ENCODE measurements at places on chromosomes 13 and 19.

DNA sequence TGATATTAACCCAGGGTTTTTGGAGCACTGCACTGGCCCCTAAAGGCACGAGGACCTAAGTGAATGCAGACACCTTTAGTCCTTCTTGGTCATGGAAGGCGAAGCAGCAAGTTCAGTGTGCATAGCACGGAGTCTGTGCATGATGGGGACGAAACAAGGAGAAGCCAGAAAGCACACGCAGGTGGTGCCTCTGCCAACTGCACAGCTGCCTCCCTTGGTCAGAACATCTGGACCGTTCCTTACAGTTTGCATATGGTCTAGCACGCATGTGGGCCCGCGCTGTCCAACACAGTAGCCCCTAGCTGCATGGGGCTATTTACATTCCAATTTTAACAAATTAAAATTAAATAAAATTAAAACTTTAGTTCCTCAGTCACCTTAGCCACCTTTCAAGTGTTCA lies 44.0 kb downstream of the FLT3 start:
- DNase-seq = no peak

DNA sequence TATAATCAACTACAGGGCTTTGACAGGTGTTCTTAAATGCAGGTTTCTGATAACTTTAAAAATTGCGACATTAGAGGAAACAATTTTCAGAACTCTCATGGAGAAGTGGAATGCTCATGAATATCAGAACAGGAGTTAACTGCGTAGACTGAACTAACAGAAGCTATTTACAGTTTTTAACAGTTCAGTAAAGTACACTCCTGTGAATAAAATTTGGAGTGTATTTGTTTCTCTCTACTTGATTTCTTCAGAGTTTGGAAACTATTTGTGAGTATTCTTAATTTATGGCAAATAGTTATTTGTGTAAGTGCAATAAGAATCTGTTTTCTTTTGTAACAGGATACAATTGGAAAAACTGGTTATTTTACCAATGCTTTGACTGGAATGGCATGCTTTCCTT lies 114.4 kb downstream of the TNFRSF19 start:
- DNase-seq = no peak

GRCh38 chr13:32136716-32137115 lies 105.1 kb downstream of the FRY start:
- no peak for DNase-seq

- DNase-seq = no peak
Measured at GRCh38 chr13:92317066-92317465, 909.5 kb upstream of the GPC6 start.

DNA sequence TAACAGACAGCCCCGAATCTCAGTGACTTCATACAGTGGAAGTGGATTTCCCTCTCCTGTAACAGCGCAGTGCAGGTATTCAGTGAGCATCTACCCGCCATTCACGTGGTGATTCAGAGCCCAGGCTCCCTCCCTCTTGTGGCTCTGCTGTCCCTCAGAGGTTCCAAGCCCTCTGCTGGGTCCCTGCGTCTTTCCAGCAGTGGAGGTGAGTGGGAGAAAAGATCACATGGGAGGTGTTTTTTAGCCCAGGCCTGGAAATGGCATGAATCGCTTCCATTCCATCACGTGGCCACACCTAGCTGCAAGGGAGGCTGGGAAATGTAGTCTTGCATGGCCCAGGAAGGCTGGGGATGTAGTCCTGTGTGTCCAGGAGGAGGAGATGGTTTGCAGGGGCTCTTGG lies 61.4 kb downstream of the DPF1 start:
- DNase-seq = no peak

- DNase-seq = no peak
Measured at GRCh38 chr13:75724752-75725517, 88.8 kb downstream of the LMO7 start.

GRCh38 chr13:24660023-24660741 lies 20.0 kb upstream of the ATP12A start:
- DNase-seq = no peak

GRCh38 chr19:42255766-42256745 lies 1.1 kb upstream of the ERF start:
- DNase-seq = no peak

GRCh38 chr13:27006519-27007161 lies 165.0 kb downstream of the USP12 start:
- no peak for DNase-seq

GRCh38 chr19:17327654-17328516 lies 6.8 kb downstream of the ANO8 start:
- DNase-seq = no peak

GRCh38 chr19:38384209-38385027 lies 3.4 kb downstream of the GGN start:
- DNase-seq = no peak

- DNase-seq = no peak
Measured at GRCh38 chr13:80450386-80450785, 109.5 kb upstream of the SPRY2 start.

- DNase-seq = no peak
Measured at GRCh38 chr13:75445717-75446499, 36.1 kb downstream of the TBC1D4 start.

- no peak for DNase-seq
Measured at GRCh38 chr19:2743099-2743498, 3.3 kb upstream of the SLC39A3 start.

DNA sequence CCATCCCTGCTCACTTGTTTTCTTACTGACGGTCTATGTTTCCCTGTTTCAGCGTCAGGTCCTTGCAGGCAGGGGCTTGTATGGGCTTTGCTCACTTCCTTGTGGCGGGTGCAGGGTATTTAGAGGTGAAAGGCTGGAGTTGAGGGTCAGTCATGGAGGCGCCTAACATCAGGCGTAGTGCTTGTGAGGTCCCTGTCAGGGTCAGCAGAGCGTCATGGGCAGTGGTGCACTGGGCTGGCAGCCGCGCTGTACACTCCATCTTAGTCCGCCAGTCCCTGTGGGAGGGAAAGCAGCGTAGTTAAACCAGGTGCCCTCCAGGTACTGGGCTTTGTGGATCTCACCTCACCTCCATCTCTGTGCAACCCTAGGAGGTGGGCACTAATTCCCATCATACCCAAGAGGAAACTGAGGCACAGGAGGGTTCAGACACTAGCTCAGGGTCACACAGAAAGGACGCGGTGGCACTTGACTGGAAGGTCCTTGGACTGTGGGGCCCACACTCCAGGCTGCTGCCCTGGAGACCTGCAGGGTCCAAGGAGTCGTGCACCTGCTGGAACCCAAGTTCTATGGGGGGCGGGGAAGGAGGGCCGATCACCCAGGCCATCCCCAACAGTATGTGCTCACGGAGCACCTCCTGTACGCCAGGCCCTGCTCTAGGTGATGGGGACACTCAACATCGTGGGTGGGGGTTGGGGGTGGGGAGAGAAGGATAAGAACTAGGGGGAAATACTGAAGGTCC lies 4.6 kb downstream of the GRAMD1A start:
- DNase-seq = no peak

- DNase-seq = no peak
Measured at GRCh38 chr19:51091126-51091525, 8.4 kb upstream of the KLK14 start.

- no peak for DNase-seq
Measured at GRCh38 chr13:64347664-64348063, 2882.5 kb downstream of the PCDH9 start.

DNA sequence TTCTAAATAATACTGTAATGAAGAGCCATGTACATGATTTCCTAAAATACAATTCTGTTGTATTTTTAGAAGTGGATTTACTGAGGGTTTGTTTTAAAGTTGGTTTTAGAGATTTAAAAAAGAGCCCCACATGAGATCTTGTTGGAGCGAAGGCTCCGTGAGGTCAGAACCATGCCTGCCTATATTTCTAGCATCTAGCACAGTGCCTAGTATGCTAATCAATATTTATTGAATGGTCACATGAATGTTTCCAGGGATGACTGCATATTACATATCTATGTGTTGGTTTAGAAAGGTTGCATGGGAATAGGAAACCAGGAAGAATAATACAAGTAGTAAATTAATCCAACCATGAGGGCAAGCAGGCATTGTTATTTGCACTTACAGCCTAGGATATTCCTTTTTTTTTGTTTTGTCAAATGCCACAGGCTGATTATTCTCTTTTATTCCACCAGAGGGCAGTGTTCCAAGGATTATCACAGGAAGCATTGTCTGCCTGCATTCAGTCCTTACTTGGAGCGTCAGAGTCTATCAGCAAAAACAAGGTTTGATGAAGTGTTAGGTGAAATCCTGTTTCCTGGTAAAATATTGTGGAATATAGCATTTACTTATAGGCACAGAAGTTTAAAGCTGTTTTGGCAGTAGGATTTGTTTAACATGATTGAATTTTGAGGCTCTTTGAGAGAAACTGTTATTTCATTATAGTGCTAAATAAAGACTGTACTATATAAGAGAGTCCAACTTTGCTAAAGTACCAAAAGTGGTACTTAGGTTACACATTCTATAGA lies 46.8 kb downstream of the COG3 start:
- DNase-seq = no peak

DNA sequence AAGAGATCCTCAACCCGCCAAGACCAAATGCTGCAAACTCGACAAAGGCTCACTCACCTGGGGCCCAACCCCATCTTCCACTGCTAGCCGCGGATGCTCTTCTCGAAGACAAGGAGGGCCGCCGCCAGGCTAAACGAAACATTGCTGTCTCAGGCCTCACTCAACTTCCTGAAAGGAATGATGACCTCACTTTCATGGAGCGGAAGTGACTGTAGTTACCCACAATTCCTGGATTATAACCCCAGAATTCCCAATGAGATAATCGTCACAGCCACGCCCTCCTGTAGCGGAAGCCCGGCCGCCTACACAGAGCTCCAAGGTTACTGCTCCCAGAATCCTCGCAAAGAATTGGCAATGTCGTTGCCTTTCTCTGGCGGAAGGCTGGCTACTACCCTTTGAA lies 10.5 kb upstream of the ZNF112 start:
- no peak for DNase-seq

- DNase-seq = no peak
Measured at GRCh38 chr19:30355586-30355985, 16.6 kb upstream of the ZNF536 start.

- no peak for DNase-seq
Measured at GRCh38 chr13:49539313-49539712, 43.6 kb downstream of the PHF11 start.

DNA sequence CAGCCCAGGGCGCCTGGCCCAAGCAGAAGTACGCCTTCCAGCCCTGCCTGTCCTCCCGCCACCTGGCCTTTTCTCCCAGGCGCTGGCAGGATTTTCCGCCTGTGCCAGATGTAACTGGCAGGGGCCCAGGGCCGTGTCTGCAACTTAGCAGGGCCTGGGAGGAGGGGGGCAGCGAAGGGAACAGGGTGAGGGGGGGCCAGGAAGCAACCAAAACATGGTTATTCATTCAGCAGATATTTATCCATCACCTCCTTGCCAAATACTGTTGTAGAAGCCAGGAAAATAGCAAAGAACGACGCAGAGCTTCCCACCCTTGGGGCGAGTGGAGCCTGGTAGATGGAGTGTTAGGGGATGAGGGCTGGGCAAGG lies 5.6 kb downstream of the TLE6 start:
- DNase-seq = no peak

Data from activated naive CD8-positive, alpha-beta T cell treated with anti-CD3 and anti-CD28 coated beads, Interleukin-2, amount 50 U/mL, for 16 hours (primary cell).